ENCODE measurements at places on chromosomes 1 and 21. TPM values are rescaled to one million over a fixed set of nuclear protein-coding genes. Genes with fewer than 3 reads are reported as not detected.

The LPAR3 gene
- 0.65 TPM for total RNA-seq

DNA sequence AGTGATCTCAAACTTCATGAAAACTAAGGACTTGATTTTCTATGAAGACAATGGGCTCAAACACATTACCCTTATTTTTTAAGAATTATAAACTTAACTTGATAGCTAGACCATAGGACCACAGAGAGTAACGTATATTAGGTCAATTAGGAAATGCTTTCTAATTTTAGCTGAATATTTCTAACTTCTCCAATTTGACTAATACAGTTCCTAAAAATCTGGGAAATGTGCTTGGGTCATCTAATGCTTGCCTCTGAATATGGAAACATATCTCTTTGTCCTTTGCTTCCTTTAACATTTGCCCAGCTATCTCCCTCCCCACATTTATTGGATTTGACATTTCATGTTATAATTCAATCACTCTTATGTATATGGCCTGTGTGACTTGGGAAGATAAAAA lies 141.4 kb downstream of the LHX8 start:
- no peak overlapping the region for H3K4me3 ChIP-seq
- no peak for DNase-seq
- H3K4me1 ChIP-seq, result no peaks in the 10 kb centered on the region
- peaks cover 11% of the 10 kb centered on the region for H3K27me3 ChIP-seq

DNA sequence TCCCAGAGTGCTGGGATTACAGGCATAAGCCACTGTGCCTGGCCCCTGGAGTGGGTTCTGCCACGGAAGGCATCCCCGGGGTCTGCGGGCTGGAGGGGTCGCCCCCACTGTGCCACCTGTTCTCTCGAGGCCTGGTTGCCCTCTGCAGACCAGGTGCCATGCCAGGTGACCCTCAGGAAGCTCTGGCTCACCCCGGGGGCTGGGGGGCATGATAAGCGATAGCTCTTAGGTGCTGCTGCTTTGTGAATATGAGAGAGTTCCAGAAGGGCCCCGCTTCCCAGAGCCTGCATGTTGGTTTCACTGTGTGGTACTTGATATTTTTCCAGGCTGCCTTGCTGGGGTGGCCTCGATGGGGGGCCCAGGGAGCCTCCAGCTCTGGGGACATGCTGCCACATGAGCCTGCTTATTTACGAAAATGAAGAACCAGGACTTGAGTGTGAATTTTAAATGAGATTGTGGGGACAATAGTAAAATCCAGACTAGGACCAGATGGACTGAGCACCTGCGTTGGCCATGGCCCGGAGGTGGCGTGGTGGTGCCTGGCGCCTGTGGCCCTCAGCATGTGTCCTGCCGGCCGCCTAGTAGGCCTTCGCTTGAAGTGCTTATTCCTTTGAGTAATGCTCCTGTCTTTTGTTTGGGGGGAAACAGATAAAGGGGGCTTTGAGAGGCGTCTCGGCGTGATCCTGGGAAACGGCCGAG lies 7.3 kb downstream of the SKI start:
- H3K27ac ChIP-seq, result peak overlapping the region; percentile 89
- peaks cover 3% of the 10 kb centered on the region for H3K36me3 ChIP-seq
- H3K4me1 ChIP-seq, result peaks cover 90% of the 10 kb centered on the region
- no peak for DNase-seq

GRCh38 chr1:52424231-52424636 lies 19.8 kb downstream of the PRPF38A start:
- peak; percentile 14 for DNase-seq
- peaks cover 8% of the 10 kb centered on the region for H3K36me3 ChIP-seq

The SSR2 gene
- total RNA-seq, result 193 TPM

GRCh38 chr21:36554411-36555157 lies 74.7 kb upstream of the CLDN14 start:
- H3K27me3 ChIP-seq, result no peaks in the 10 kb centered on the region
- peaks cover 6% of the 10 kb centered on the region for H3K4me1 ChIP-seq
- no peak for DNase-seq
- no peak overlapping the region for H3K4me3 ChIP-seq
- no peak overlapping the region for H3K27ac ChIP-seq
- H3K36me3 ChIP-seq, result no peaks in the 10 kb centered on the region

DNA sequence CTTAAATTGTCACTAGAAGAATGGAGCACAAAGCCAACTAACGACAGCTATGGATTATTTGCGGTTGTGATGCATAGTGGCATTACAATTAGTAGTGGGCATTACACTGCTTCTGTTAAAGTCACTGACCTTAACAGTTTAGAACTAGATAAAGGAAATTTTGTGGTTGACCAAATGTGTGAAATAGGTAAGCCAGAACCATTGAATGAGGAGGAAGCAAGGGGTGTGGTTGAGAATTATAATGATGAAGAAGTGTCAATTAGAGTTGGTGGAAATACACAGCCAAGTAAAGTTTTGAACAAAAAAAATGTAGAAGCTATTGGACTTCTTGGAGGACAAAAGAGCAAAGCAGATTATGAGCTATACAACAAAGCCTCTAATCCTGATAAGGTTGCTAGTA lies 13.5 kb downstream of the USP1 start:
- H3K4me1 ChIP-seq, result peaks cover 18% of the 10 kb centered on the region
- no peak for DNase-seq
- no peak overlapping the region for H3K27ac ChIP-seq
- peaks cover 11% of the 10 kb centered on the region for H3K36me3 ChIP-seq
- no peaks in the 10 kb centered on the region for H3K27me3 ChIP-seq

The ARHGAP30 gene
- 192 TPM for total RNA-seq

DNA sequence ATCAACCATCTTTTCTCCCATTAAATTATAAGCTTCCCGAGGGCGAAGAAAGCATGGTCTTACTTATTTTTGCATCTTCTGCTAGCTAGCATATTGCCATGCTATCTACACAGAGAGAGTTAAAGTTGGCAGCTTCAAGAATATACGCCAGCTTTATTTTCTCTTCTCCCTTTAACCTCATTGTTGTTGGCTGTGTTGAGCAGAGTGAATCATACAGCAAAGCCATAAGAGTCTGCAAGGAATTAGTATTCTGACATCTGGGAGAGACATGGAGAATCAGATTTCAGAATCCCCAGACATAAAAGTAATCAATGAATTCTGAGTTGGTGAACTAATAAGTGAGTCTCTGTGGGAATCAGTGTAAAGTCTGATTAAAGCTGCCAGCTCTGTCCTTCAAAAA lies 649.6 kb upstream of the PTBP2 start:
- H3K27ac ChIP-seq, result no peak overlapping the region
- no peaks in the 10 kb centered on the region for H3K36me3 ChIP-seq
- DNase-seq, result no peak
- H3K4me1 ChIP-seq, result no peaks in the 10 kb centered on the region

The RNF186 gene
- total RNA-seq, result not detected

- no peaks in the 10 kb centered on the region for H3K36me3 ChIP-seq
- H3K27ac ChIP-seq, result no peak overlapping the region
- no peak overlapping the region for H3K4me3 ChIP-seq
- no peaks in the 10 kb centered on the region for H3K4me1 ChIP-seq
- no peak for DNase-seq
- H3K27me3 ChIP-seq, result no peaks in the 10 kb centered on the region
Observed at GRCh38 chr1:171468120-171468750, 17.1 kb upstream of the PRRC2C start.

DNA sequence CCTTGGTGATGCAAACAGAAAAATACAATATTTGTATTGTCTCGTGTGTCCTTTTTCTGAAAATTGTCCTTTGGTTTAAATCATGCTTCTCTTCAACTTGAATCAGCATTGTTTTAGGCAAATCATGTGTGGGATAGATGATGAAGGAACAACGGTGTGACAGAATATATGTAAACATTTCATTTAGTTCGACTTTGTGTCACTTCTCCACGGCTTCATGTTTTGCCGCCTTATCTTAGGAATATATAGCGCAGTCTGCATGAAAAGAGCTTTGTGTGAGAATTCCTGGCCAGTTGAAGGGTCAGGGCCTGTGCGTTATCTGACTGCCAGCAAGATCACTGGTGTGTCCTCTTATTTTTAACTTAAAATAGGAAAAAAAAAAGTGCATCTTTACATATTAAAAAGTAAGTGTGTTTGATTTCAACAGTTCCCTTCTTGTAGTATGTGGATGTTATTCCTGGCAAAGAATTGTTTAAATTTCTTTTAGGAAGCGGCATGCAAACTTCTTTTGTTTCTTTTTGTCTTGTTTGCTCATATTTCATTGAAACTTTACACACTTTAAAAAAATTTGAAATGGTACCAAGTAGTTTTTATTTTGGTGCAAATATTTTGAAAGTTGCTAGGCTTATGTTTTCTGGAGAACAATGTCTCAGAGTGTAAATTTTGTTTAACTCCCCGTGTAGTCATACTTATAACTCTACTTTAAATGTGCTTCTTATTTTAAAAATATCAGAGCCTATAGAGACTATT lies 465.2 kb downstream of the USP25 start:
- H3K27ac ChIP-seq, result no peak overlapping the region
- peaks cover 43% of the 10 kb centered on the region for H3K4me1 ChIP-seq
- H3K36me3 ChIP-seq, result peaks cover 3% of the 10 kb centered on the region
- H3K27me3 ChIP-seq, result peaks cover 7% of the 10 kb centered on the region
- H3K4me3 ChIP-seq, result peak overlapping the region; percentile 52
- DNase-seq, result no peak

DNA sequence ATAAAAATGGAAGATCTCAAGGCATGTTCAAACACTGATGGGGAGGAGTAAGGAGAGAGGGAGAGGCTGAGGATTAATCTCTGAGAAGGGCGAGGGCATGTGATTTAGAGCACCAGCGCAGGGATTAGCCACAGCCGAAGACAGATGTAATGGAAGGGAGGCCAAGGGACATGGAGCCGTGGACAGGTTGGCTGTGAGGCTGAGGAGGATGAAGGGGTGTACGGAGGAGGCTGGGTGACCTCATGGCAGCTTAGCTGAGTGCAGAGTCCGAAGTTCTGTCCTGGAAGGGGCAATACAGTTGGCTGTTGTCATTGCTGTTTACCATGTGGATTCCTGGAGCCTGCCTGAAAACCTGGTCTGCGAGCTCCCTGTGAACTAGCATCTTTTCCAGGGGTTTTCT lies 342.8 kb downstream of the RPS6KC1 start:
- H3K27me3 ChIP-seq, result peaks cover 7% of the 10 kb centered on the region
- no peak for DNase-seq
- no peak overlapping the region for H3K4me3 ChIP-seq

- peak; percentile 36 for DNase-seq
- H3K27me3 ChIP-seq, result peaks cover 41% of the 10 kb centered on the region
- no peaks in the 10 kb centered on the region for H3K36me3 ChIP-seq
- no peak overlapping the region for H3K4me3 ChIP-seq
- H3K27ac ChIP-seq, result no peak overlapping the region
- peaks cover 18% of the 10 kb centered on the region for H3K4me1 ChIP-seq
Observed at GRCh38 chr1:228471762-228472398, 15.3 kb upstream of the RNF187 start.

The FMN2 gene
- total RNA-seq, result not detected

- no peaks in the 10 kb centered on the region for H3K36me3 ChIP-seq
- H3K4me3 ChIP-seq, result peak overlapping the region; percentile 59
- DNase-seq, result peak; percentile 79
- H3K4me1 ChIP-seq, result peaks cover 58% of the 10 kb centered on the region
- peaks cover 83% of the 10 kb centered on the region for H3K27me3 ChIP-seq
Observed at GRCh38 chr1:10939654-10940450, 72.6 kb upstream of the TARDBP start.

DNA sequence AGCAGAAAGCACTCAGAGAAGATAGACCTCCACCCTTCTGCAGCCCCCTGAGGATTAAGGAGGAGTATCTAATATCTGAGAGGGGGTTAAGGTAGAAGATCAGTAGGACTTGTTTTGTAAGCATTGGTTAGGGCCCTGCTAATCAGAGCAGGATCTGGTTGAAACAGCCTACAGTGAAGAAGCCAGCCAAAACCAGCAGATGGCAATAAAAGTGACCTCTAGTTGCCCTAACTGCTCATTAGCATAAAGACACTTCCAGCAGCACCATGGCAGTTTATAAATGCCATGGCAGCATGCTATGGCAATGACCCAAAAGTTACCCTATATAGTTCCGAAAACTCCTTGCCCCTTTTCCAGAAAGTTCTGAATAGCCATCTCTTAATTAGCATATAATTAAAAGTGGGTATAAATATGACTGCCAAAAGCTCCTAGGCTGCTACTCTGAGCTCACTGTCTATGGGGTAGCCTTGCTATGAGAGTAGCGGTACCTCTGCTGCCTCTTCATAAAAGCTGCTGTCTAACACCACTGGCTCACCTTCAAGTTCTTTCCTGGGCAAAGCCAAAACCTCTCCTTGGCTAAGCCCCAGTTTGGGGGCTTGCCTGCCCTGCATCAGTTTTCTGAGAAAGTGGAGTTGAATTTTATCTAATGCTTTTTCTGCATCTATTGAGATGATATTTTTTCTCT lies 254.2 kb downstream of the PAPPA2 start:
- no peaks in the 10 kb centered on the region for H3K27me3 ChIP-seq
- H3K4me3 ChIP-seq, result no peak overlapping the region
- H3K36me3 ChIP-seq, result no peaks in the 10 kb centered on the region
- no peak overlapping the region for H3K27ac ChIP-seq

The SELE gene
- not detected for total RNA-seq

The AADACL4 gene
- total RNA-seq, result not detected

The ZP4 gene
- not detected for total RNA-seq

DNA sequence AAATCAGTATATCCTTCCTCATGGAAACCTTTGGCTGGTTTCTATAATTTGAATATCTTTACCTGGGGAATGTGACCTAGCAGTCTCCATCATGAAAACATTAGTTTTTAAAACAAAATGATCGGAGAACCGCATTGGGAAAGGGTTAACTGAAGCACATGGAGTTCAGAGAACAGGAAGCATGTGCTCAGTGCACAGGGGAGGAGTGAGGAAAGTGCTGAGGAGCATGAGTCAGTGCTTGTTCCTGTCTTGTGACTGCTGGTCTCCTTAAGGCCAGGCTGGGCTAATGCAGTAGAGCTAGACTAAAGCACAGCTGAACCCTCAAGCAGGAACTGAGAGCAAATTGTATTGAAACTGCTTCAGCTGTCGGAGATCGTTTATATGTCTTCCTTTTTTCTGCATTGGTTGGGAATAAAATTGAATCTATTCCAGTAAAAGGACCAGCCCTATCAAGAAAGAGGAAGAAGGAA lies 5.8 kb downstream of the IFI16 start:
- peak; percentile 64 for DNase-seq
- peak overlapping the region; percentile 96 for H3K4me3 ChIP-seq
- peak overlapping the region; percentile 96 for H3K27ac ChIP-seq
- H3K4me1 ChIP-seq, result peaks cover 72% of the 10 kb centered on the region
- peaks cover 77% of the 10 kb centered on the region for H3K36me3 ChIP-seq

Measured in activated T-cell treated with anti-CD3 and anti-CD28 coated beads, Interleukin-2, amount 50 U/mL, for 72 hours (primary cell).